Stimulated activated CD8-positive, alpha-beta memory T cell treated with anti-CD3 and anti-CD28 coated beads, Interleukin-2, amount 100 ng/mL, for 1 hour (primary cell): ENCODE measurements at places on chromosomes 12 and 14.

- DNase-seq, result no peak
These were observed 27.6 kb upstream of the ETV6 start for GRCh38 chr12:11621797-11622423.

- no peak for DNase-seq
These were observed 172.0 kb upstream of the FRMD6 start for GRCh38 chr14:51479584-51480325.

DNA sequence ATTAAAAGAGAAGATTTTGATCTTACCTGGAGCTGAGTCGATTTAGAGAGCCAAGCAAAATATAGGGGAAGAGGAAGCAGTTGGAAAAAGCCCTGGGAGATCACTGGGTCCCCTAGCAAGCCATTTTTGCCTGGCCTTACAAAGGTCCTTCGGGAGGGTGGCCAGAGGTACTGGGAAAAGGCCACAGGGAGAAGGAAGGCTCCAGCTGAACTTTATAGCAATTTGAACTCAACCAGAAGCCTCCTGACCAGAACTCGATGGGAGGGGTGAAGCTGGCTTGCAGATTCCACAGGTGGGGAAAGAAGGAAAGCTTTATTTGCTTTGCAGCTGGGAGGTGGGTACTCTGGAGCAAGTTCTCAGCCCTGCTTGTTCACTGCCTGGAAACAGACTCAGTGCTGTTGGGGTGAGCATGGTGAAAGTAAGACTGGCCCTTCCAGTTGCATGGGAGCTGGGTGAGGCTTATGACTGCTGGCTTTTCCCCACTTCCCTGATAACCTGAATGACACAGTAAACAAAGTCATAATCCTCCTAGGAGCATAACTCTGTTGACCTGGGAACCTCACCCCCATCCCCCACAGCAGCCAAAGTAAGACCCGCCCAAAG lies 855.8 kb downstream of the FSCB start:
- DNase-seq, result no peak

- no peak for DNase-seq
These were observed 4.5 kb downstream of the DDX47 start for GRCh38 chr12:12817616-12818015.

DNA sequence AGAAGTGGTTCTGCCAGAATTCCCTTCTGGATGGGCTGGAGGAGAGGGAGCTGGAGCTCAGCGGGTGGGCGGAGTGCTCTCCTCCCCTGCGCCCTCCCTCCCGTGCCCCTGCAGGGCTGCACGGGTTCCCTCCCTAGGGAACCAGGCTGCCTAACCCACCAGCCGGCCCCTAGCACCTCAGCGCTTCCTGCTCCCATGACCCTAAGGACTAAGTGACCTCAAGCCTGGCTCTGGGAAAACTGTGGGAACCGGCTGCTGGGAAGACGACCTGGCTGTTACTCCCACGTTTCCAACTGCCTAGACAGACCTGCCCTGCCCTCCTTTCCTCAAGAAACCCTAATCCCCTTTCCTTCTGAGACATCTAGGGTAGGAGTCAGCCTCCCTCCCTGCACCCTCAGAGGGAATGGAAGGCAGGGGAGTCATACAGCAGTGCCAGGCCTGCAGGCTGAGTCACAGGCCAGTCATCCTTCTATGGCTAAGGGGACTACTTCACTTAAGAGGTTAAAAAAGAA lies 31.5 kb downstream of the SLC6A12 start:
- no peak for DNase-seq

DNA sequence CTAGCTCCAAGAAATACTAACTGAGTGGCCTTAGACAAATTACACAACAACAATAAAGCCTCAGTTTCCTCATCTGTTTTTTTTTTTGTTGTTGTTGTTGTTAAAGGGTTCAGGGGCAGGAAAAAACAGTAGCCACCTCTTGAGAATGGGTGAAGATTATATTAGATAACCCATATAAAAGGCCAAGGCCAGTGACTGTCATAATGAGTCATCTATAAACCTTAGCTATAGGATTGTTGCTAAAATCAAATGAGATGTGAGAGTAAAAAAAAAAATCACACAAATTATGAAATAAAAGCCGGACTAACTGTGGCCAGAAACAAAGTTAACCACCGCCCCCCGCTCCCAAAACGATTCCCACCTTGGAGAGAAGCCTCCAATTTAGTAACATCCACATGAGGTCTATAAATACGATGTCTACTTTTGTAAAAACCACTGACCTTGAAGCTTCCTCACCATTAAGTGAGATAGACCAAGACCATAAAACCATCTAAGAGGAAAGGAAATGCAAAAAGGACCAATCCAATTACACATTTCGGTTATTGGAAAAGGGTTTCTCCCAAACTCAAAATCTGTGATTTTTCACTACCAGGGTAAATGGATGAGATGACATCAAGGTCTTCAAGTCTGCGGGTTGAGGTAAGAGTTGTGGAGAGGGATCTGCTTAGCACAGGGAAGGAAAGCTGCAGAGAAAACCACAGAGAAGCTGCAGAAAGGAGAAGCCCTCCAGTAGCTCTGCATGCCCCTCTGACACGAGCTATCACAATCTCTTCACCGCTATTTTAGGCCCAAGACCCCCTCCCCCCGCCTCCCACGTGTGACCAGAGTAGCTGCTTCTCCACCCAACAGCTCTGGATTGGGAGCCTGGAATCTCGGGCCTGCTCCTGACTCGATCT lies 1.0 kb downstream of the NAA25 start:
- DNase-seq, result no peak

- no peak for DNase-seq
These were observed 5.7 kb upstream of the KLRK1 start for GRCh38 chr12:10395390-10395998.

- no peak for DNase-seq
These were observed 132.7 kb downstream of the NRXN3 start for GRCh38 chr14:78302841-78303240.

GRCh38 chr14:91417983-91418386 lies 365 bp upstream of the CCDC88C start:
- DNase-seq, result no peak

- no peak for DNase-seq
These were observed 4.5 kb upstream of the TNFRSF1A start for GRCh38 chr12:6346235-6346832.

GRCh38 chr12:14597480-14597879 lies 29.8 kb upstream of the PLBD1 start:
- DNase-seq, result no peak

- no peak for DNase-seq
These were observed 37.5 kb upstream of the CIT start for GRCh38 chr12:119914666-119915065.

GRCh38 chr14:24430143-24430681 lies 458 bp downstream of the KHNYN start:
- peak; percentile 22 for DNase-seq

DNA sequence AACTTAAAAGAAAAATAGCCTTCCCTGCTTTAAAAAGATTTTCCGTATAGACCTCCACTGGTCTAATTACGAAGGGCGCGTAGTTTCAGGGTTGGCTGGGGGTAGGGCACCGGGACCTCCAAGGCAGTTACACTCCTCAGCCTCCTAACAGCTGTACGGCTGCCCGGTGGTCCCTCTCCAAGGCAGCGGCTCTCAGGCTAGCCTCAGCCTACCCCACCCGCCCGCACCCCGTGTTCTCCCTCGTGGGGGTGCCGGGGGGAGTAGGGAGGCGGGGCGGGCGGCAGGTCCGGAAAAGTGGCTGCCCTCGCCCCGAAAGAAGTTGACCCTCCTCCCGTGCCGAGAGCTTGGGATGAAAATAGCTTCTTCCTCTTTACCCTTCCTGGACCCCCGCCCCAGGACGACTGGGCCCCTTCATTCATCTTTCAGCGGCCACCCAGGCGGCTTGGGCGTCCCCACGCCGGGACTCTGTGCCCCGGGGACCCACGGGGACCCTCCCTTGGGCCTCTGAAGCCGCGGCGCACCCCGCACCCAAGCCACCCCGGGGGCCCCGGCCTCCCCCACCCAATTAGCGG lies 991 bp upstream of the RCOR1 start:
- peak; percentile 9 for DNase-seq

- no peak for DNase-seq
These were observed 16.1 kb downstream of the TAMALIN start for GRCh38 chr12:52022841-52023181.

GRCh38 chr12:132065609-132066344 lies 78.3 kb downstream of the DDX51 start:
- no peak for DNase-seq

GRCh38 chr12:15404485-15404884 lies 82.2 kb downstream of the PTPRO start:
- no peak for DNase-seq

- no peak for DNase-seq
These were observed 11.7 kb upstream of the RAD51AP1 start for GRCh38 chr12:4526923-4527546.

DNA sequence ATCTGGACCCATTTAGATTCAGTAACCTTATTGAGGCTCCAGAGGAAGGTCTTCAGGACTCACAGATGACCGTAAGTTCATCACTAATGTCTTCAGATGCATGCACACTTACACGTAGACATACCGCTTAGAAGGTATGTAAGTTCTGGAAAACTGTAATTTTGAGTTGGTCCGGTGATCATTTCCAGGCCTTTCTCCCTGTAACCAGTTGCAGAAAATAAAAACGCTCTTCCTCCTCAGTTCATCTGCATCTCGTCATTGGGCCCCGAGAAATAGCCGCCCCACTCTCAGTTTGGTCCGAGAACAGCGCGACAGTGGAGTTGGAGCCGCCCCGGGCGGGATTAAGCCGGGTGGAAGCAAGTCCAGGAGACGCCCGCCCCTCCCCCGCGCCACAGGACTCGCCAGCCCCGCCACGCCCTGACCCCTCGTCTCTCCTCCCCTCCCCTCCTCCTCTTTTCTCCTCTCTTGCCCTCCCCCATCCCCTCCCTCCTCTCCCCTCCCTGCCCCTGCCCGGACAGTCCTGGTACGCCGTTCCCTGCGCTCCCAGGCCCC lies 83.7 kb downstream of the TNFAIP2 start:
- no peak for DNase-seq

GRCh38 chr12:19885093-19885812 lies 446.0 kb downstream of the AEBP2 start:
- no peak for DNase-seq

DNA sequence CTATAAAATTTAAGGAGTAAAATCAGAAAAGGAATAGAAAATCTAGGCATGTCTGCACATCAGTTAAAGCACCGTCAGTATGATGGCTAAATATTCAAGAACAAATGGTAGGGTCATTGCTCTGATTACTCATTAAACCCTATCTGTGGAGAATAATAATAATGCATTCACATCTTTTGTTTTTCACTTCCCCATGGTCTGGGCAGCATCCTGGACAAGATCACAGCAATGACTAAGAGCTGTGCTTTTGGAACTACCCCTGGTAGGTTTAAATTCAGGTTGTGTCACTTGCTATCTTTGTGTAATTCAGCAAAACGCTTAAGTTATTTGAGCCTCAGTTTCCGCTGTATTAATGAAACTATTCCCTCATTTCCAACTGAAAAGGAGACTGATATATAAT lies 33.1 kb downstream of the C12orf42 start:
- DNase-seq, result no peak

- DNase-seq, result no peak
These were observed 42.8 kb downstream of the GNS start for GRCh38 chr12:64716371-64716770.

DNA sequence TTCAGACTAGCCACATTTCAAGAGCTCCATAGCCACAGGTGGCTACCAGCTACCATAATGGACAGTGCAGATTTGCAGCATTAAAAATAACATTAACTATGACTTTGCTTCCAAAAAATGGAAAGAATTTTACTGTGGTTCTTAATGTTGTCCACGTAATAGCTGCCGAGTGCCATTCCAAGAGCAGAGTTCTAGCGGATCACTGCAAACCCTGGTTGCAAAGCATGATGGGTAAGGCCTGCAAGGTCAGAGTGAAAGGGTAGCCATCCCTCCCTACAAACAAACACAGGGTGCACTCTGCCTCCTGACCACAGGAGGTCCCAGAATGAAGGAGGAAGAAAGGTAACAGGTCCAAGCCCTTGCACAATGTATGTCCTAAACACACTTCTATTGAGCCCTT lies 157.6 kb downstream of the DPF3 start:
- no peak for DNase-seq

DNA sequence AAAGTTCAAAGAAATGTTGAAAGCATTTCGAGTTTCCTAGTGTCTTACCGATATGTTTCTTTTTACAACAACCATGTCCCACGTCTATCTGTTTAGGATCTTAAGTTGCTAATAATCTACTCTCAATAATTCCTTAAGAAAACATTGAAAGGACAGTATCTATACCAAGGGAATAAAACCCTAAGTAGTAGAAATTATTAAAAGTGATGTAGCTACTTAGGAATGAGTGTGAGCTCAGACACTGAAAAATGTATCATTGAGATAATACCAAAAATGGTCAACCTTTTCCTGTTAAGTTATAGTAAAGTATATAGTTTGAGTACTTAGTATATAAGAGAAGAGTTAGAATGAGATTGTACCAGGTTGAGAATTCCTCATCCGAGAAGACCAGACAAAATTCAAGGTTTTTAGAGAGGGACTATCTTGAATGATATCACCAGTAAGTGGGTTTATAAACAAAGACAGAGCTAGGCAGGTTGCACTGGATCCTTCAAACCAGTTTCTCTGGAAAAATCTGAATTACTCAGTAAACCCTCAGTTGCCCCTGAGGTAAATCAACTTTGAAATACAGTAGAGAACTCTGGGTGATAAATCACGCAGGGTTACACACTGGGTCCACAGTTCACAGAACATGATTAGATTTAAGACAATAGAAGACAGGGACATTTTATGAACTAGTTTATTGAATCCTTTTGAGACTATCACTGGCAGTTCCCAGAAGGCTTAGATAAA lies 96.8 kb downstream of the ERGIC2 start:
- DNase-seq, result no peak

- no peak for DNase-seq
These were observed 294.3 kb downstream of the APAF1 start for GRCh38 chr12:98939350-98939749.

GRCh38 chr12:62912644-62913043 lies 22.3 kb downstream of the PPM1H start:
- DNase-seq, result no peak

GRCh38 chr12:120141336-120141735 lies 24.8 kb upstream of the RAB35 start:
- DNase-seq, result no peak

- DNase-seq, result no peak
These were observed 581 bp downstream of the PAPOLA start for GRCh38 chr14:96502621-96503305.

DNA sequence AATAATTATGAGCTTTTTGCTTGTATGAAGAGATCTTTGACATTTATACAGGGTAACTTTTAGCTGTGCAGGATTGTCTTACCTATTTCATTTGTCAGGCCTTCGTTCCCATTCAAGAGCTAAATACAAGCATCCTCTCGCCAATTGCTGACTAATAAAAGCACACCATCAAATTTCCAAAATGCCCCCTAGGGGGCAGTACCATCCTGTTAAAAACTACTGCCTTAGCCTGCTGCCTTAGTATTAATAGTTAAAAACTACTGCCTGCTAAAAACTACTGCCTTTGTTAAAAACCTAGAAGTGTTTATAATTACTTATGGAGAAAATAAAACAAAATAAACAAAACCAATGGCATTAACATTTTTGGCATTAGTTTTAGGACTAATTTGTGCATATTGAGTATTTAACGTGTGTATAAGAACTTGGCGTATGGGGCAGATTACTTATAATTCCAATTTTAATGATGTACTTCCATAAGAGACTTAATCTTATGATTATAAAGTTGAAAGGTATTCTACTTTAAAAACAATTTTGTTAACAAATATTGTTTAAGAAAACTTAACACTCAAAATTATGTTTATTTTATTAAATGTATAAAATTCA lies 3.0 kb upstream of the IFI27L2 start:
- DNase-seq, result peak; percentile 29
